ENCODE measurements at places on chromosomes 16 and 17. TPM values are rescaled to one million over a fixed set of nuclear protein-coding genes. Genes with fewer than 3 reads are reported as not detected.

TXNL4B gene
- total RNA-seq, result 14.7 TPM

DDX19B gene
- total RNA-seq, result 31.3 TPM

LRRC75A gene
- total RNA-seq, result 2.2 TPM

SECTM1 gene
- total RNA-seq, result 6.7 TPM

NOTUM gene
- 0.34 TPM for total RNA-seq

IGF2BP1 gene
- not detected for total RNA-seq

CCDC200 gene
- total RNA-seq, result not detected

BCL6B gene
- 0.46 TPM for total RNA-seq

FBXL16 gene
- 21.5 TPM for total RNA-seq

ASIC2 gene
- not detected for total RNA-seq

NAGS gene
- total RNA-seq, result 1.4 TPM

OR1F1 gene
- total RNA-seq, result not detected

CNTNAP4 gene
- total RNA-seq, result not detected

KRT32 gene
- not detected for total RNA-seq

DLX4 gene
- 0.24 TPM for total RNA-seq

KIF19 gene
- 0.72 TPM for total RNA-seq

ENPP7 gene
- 0.10 TPM for total RNA-seq

TEX14 gene
- total RNA-seq, result 0.55 TPM

TM4SF5 gene
- not detected for total RNA-seq

RRAD gene
- 0.38 TPM for total RNA-seq

MPV17L gene
- total RNA-seq, result not detected

EXOC3L1 gene
- total RNA-seq, result not detected

ABCA8 gene
- total RNA-seq, result not detected

PPP1R27 gene
- not detected for total RNA-seq

SGCA gene
- not detected for total RNA-seq

CA5A gene
- total RNA-seq, result not detected

NXN gene
- 0.28 TPM for total RNA-seq
